Osteoblast (primary cell): ENCODE measurements at places on chromosomes 5 and 9.

GRCh38 chr9:91865041-91865440 lies 85.0 kb downstream of the ROR2 start:
- no peaks in the 10 kb centered on the region for H3K36me3 ChIP-seq
- no peak overlapping the region for H3K27ac ChIP-seq
- no peaks in the 10 kb centered on the region for H3K4me1 ChIP-seq
- H3K27me3 ChIP-seq, result peaks cover 13% of the 10 kb centered on the region

- no peaks in the 10 kb centered on the region for H3K36me3 ChIP-seq
- no peak overlapping the region for H3K27ac ChIP-seq
- no peak overlapping the region for H3K4me3 ChIP-seq
Observed at GRCh38 chr5:116681334-116682013, 106.9 kb upstream of the SEMA6A start.

GRCh38 chr9:95249986-95250385 lies 67.5 kb downstream of the FANCC start:
- H3K27me3 ChIP-seq, result no peaks in the 10 kb centered on the region
- DNase-seq, result no peak
- H3K36me3 ChIP-seq, result no peaks in the 10 kb centered on the region
- no peak overlapping the region for H3K4me3 ChIP-seq

GRCh38 chr9:127263664-127264063 lies 910 bp upstream of the GARNL3 start:
- no peaks in the 10 kb centered on the region for H3K4me1 ChIP-seq
- H3K36me3 ChIP-seq, result no peaks in the 10 kb centered on the region
- no peak for DNase-seq
- no peaks in the 10 kb centered on the region for H3K27me3 ChIP-seq
- no peak overlapping the region for H3K4me3 ChIP-seq

GRCh38 chr9:130887494-130888144 lies 9.0 kb downstream of the QRFP start:
- H3K4me3 ChIP-seq, result no peak overlapping the region
- no peak overlapping the region for H3K27ac ChIP-seq
- H3K4me1 ChIP-seq, result no peaks in the 10 kb centered on the region
- H3K27me3 ChIP-seq, result no peaks in the 10 kb centered on the region

- H3K27me3 ChIP-seq, result no peaks in the 10 kb centered on the region
- no peak overlapping the region for H3K4me3 ChIP-seq
- peak overlapping the region; percentile 93 for H3K27ac ChIP-seq
- peaks cover 26% of the 10 kb centered on the region for H3K4me1 ChIP-seq
Observed at GRCh38 chr9:136903041-136903554, 16.8 kb downstream of the TRAF2 start.

GRCh38 chr9:36946653-36947052 lies 87.4 kb downstream of the PAX5 start:
- H3K36me3 ChIP-seq, result no peaks in the 10 kb centered on the region
- H3K4me3 ChIP-seq, result no peak overlapping the region
- DNase-seq, result peak; percentile 87

DNA sequence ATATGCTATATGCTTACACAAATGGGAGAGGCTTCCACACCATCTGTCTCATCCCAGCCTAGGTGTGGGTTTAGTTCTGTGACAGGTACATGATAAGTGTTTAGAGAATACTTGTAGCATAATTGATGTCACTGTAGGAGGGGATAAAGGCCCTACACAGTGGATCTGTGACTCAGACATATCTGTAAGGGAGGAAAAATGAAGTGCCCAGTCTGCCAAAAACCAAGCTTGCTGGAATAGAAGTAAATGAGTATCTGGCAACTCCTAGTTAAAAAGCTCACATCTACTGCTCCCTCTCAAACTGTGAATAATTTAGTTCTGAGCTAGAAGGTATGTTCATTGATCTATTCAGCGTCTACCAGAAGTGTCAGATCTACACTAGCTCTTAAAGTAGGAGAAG lies 38.9 kb upstream of the FAM174A start:
- H3K4me3 ChIP-seq, result no peak overlapping the region
- no peaks in the 10 kb centered on the region for H3K36me3 ChIP-seq
- H3K4me1 ChIP-seq, result no peaks in the 10 kb centered on the region
- no peak for DNase-seq
- H3K27me3 ChIP-seq, result no peaks in the 10 kb centered on the region

- no peak overlapping the region for H3K4me3 ChIP-seq
- no peaks in the 10 kb centered on the region for H3K27me3 ChIP-seq
- DNase-seq, result no peak
- H3K36me3 ChIP-seq, result no peaks in the 10 kb centered on the region
- no peaks in the 10 kb centered on the region for H3K4me1 ChIP-seq
- H3K27ac ChIP-seq, result no peak overlapping the region
Observed at GRCh38 chr5:138660051-138660572, 84.9 kb upstream of the HSPA9 start.

DNA sequence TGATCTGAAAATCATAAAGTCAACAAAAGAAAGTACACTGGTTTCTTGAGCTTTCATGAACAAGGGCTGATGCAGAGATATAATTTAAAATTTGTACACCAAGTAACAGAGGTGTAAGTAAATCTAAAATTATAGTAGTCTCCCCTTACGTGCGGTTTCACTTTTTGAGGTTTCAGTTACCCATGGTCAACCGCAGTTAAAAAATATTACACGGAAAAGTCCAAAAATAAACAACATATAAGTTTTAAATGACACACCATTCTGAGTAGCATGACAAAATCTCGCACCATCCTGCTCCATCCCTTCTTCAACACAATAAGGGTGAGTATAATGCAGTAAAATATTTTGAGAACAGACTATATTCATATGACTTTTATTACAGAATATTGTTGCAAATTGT lies 54.4 kb downstream of the AUH start:
- no peak overlapping the region for H3K4me3 ChIP-seq
- no peak overlapping the region for H3K27ac ChIP-seq
- no peaks in the 10 kb centered on the region for H3K27me3 ChIP-seq
- peaks cover 12% of the 10 kb centered on the region for H3K4me1 ChIP-seq
- peaks cover 10% of the 10 kb centered on the region for H3K36me3 ChIP-seq

- no peaks in the 10 kb centered on the region for H3K27me3 ChIP-seq
- no peak for DNase-seq
- H3K27ac ChIP-seq, result no peak overlapping the region
- H3K36me3 ChIP-seq, result no peaks in the 10 kb centered on the region
- H3K4me1 ChIP-seq, result peaks cover 12% of the 10 kb centered on the region
Observed at GRCh38 chr9:19155106-19155935, 28.0 kb upstream of the PLIN2 start.

DNA sequence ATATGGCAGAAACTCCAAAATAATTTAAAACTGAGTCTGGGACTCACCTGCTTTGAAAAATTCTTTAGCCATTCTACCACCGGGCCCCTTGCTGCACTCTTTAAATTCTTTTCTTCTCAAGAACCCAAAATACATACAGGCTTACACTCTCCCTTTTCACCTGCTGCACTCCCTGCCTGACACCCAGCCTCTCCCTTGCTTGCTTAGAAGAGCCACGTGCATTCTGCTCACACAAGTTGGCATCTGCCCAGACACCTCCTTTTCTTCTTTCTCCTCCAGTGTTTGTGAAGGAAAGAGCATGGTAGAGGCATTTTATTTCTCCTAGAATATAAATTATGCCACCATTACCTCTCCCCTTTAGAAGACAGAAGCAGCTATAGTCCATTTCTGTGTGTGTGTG lies 39.0 kb upstream of the AOPEP start:
- H3K4me3 ChIP-seq, result no peak overlapping the region
- no peaks in the 10 kb centered on the region for H3K27me3 ChIP-seq
- no peaks in the 10 kb centered on the region for H3K4me1 ChIP-seq
- DNase-seq, result no peak
- no peaks in the 10 kb centered on the region for H3K36me3 ChIP-seq

DNA sequence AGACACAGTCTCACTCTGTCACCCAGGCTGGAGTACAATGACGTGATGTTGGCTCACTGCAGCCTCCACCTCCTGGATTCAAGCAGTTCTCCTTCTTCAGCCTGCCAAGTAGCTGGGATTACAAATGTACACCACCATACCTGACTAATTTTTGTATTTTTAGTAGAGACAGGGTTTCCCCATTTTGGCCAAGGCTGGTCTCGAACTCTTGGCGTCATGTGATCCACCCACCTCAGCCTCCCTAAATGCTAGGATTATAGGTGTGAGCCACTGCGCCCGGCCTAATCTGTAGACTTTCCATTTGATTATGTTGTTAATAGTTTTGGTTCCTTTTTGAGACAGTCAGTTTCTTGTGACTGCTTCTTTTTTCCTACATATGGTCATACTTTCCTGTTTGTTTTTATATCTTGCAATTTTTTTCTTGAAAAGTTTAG lies 31.0 kb downstream of the MTREX start:
- H3K27me3 ChIP-seq, result no peaks in the 10 kb centered on the region
- H3K27ac ChIP-seq, result no peak overlapping the region
- DNase-seq, result no peak
- H3K4me1 ChIP-seq, result no peaks in the 10 kb centered on the region
- no peak overlapping the region for H3K4me3 ChIP-seq

- H3K27me3 ChIP-seq, result no peaks in the 10 kb centered on the region
- H3K27ac ChIP-seq, result no peak overlapping the region
- no peak for DNase-seq
Observed at GRCh38 chr9:123472862-123473614, 117.0 kb downstream of the CRB2 start.

DNA sequence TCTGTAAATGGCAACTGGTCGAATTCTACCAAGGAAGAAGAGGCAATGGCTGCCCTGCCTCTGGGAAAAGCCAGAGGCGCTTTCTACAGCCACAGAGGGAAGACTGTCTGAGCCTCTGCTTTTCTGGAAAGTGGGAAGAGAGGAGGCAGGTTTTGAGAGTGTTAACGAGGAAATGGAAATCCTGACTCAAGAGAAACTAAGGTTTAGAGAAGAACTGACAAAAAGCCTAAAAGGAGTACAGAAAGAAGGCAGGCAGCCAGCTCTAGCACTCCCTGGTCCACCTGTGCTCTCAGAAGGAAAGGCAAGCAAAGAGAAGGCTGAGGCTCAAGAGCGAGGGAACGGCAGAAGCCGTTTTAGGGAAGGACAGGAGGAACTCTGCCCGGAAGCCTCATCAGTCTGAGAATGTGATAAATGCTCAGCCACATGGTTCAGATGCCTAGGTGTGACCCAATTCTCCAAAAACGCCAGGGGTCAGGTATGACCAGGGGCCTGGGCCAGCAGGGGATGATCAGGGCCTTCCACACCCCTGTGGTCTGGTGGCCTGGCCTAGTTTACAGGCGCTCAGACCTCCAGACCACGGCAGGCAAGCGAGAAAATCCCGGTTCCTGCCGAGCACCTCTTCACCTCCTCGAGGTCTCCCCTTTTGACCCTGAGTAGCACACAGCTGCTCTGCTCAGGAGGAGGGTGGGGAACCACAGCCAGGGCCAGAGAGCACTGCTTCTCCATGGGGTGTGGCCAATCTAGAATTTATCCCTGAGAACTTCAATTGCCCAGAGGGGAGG lies 79.9 kb upstream of the FBXW11 start:
- DNase-seq, result peak; percentile 17
- H3K27me3 ChIP-seq, result no peaks in the 10 kb centered on the region
- no peak overlapping the region for H3K4me3 ChIP-seq
- no peaks in the 10 kb centered on the region for H3K4me1 ChIP-seq

DNA sequence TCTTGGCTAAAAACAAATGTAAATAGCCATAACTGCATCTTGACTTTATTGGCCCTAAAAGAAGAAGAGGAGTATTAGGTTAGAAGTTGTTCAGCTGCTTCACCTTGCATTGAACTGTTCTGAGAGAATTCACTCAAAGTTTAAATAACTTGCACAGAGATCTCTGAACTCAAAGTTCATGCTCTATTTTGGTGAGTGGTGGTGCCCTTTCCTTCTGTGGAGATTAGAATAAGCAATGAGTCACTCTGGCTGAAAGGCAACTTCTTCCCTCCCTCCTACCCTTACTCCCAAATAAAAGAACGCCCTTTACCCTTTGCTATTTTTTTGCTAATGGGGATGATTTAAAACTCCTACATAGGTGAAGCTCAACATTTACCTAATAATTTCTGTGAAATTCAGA lies 48.9 kb downstream of the ERMP1 start:
- H3K4me3 ChIP-seq, result no peak overlapping the region
- no peaks in the 10 kb centered on the region for H3K27me3 ChIP-seq
- no peak for DNase-seq
- no peak overlapping the region for H3K27ac ChIP-seq

GRCh38 chr9:123339666-123340510 lies 16.1 kb upstream of the CRB2 start:
- H3K27ac ChIP-seq, result no peak overlapping the region
- H3K4me3 ChIP-seq, result no peak overlapping the region
- H3K4me1 ChIP-seq, result peaks cover 9% of the 10 kb centered on the region
- DNase-seq, result peak; percentile 46
- no peaks in the 10 kb centered on the region for H3K36me3 ChIP-seq
- no peaks in the 10 kb centered on the region for H3K27me3 ChIP-seq

- H3K4me1 ChIP-seq, result peaks cover 8% of the 10 kb centered on the region
- no peak for DNase-seq
- no peak overlapping the region for H3K4me3 ChIP-seq
- no peaks in the 10 kb centered on the region for H3K36me3 ChIP-seq
Observed at GRCh38 chr5:140355546-140355945, 4.4 kb upstream of the SLC4A9 start.

DNA sequence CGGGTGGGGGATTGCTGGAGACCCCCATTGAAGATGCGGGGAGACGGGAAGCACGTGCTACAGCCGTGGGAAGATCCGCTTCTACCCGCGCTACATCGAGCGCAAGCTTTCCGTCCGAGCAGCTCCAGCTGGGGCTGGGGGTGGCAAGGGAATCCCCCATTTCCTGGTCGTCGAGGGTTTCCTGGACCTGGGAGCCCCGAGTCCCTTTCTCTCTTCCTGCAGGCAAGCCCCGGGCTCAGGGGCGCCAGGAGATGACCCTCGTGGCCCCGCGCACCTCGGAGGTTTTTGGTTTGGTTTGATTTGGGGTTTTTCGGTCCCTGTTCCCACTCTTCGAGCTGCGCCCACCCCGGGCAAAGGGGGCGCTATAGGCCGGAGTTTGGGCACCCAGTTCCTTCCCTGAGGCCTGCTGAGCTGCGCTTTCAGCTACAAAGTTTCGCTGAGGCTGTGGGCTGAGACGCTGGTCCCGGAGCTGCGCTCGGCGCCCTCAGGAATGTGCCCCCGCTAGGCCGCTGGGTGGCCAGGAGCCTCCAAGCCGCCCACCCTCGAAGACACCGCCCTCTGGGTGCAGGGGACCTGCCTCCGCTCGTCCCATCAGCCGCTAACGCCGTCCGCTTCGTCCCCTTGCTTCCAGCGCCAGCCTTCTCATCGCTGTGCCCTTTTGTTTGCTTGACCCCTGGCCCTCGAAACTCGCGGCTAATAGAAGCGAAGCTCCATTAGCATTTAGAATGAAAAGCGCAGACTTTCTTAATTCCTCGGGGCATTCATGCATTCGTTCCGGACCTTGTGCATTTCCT lies 2.9 kb downstream of the NR4A3 start:
- no peaks in the 10 kb centered on the region for H3K36me3 ChIP-seq
- H3K27ac ChIP-seq, result peak overlapping the region; percentile 99
- H3K4me1 ChIP-seq, result peaks cover 15% of the 10 kb centered on the region
- H3K4me3 ChIP-seq, result peak overlapping the region; percentile 90
- peaks cover 20% of the 10 kb centered on the region for H3K27me3 ChIP-seq
- peak; percentile 91 for DNase-seq
